Stimulated activated CD4-positive, alpha-beta T cell treated with anti-CD3 and anti-CD28 coated beads, Interleukin-1b, Interleukin-23, amount 100 ng/mL, for 48 hours (primary cell): ENCODE measurements at places on chromosomes 6 and 20.

DNA sequence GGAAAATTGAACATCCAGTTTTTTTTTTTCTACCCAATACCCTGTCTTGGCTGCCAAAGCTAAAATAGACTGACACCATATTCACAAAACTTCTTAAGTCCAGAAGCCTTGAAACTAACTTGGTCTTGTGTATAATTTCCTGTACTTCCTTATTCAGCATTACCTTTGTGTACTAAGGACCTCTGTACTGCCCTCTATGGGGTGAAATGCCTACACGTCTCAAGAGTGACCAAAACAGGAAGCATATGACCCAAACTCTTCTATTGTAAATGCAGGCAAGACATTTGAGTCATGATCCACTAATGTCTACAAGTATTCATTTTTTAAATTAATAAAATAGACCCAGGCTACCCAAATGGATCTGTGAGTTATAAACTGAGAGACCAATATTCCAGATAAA, 50.4 kb downstream of the HMGCLL1 start:
- no peak for DNase-seq

- DNase-seq, result no peak
Measured at GRCh38 chr6:75932067-75932466, 140.4 kb downstream of the IMPG1 start.

DNA sequence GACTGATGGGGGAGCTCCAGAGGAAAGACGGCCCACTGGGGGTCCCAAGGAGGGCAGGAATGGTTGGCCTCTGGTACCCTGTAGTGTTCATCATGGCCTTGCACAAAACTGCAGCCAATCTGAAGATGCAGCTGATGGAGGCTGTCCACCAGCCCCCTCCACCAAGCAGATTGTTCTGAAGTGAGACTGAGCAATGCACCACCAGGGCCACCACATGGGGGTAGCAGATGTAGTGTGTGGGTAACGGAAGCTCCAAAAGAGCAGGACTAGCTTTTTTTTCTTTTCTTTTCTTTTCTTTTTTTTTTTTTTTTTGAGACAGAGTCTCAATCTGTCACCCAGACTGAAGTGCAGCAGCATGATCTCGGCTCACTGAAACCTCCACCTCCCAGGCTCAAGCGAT, 181.0 kb upstream of the MYLIP start:
- DNase-seq, result no peak

GRCh38 chr6:39553029-39553428, 172.2 kb downstream of the KIF6 start:
- DNase-seq, result no peak

GRCh38 chr6:127345521-127345920, 2.1 kb upstream of the ECHDC1 start:
- no peak for DNase-seq

DNA sequence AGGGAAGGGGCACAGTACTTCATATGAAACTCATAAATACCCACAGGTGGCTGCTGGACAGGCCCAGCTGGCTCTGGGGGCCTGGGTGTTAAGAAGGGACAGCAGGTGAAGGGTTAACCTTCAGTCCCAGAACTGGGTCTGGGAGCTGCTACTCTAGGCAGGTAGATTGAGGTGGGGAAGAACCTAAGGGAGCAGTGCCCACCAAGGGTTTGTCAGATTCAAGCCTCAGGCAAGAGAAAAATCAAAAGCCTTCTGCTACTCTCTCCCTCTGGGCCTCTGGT, 5.6 kb downstream of the RPL10A start:
- DNase-seq, result no peak

DNA sequence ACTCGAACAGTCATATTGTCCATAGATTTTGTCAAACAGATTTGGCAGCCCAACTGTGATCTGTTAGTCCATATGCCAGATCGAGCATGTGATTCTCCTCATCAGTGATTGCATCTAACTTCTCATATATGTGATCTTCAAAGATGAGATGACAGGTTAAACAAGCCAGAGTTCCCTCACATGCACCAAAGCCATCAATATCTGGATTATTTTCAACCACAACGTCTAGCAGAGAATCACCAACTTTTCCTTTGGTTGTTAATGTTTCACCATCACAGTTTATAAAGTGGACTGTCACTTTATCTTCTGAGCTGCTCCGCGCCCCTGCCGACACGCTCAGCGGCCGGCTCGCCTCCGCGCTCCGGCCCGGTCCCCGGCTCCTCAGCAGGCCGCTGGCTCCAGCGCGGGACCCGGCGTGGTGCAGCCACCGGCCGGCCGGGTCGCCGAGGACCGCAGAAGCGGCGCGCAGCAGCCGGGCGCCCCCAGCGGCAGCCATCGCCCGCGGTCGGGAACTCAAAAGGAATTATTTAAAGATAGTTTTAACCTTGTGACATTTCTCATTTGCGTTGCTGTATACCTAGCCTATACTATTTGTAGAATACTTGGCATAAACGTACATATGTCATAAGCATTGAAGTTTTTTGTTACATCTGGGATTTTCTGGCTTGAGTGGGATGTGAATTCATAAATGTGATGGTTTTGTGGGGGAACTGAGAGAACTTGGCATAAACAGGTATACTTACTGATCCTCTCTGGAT, 40.1 kb upstream of the DYNLRB1 start:
- peak; percentile 9 for DNase-seq

DNA sequence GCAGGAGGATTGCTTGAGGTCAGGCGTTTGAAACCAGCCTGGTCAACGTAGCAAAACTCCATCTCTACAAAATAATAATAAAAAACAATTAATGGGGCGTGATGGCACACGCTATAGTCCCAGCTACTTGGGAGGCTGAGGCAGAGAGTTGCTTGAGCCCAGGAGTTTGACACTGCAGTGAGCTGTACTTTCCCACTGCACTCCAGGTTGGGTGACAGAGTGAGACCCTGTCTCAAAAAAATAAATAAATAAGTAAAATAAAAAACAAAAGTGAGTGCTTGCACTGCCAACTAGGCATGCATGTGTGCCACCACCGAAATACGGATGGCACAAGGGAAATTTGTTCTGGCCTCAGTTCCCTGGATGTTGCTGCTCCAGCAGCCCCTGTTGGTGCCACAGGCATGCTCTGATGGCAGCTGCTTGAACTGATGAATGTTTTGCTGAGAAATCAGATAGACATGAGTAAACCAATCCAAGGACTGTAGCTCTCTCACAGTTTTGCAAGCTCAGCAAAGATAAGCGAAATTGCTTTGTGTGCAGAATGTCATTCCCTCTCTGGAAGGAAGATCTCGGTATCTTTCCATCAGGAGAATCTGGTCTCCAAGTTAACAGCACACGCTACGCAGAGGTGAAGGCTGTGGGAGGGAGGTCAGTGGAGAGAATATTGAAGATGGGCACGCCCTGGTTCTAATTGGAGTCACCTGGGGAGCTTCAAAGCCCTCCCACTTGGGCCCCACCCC, 188.0 kb upstream of the SLC24A3 start:
- no peak for DNase-seq

GRCh38 chr6:158460602-158461169, 99.2 kb upstream of the TMEM181 start:
- DNase-seq, result no peak

- no peak for DNase-seq
Measured at GRCh38 chr6:90401933-90402830, 105.5 kb upstream of the BACH2 start.

DNA sequence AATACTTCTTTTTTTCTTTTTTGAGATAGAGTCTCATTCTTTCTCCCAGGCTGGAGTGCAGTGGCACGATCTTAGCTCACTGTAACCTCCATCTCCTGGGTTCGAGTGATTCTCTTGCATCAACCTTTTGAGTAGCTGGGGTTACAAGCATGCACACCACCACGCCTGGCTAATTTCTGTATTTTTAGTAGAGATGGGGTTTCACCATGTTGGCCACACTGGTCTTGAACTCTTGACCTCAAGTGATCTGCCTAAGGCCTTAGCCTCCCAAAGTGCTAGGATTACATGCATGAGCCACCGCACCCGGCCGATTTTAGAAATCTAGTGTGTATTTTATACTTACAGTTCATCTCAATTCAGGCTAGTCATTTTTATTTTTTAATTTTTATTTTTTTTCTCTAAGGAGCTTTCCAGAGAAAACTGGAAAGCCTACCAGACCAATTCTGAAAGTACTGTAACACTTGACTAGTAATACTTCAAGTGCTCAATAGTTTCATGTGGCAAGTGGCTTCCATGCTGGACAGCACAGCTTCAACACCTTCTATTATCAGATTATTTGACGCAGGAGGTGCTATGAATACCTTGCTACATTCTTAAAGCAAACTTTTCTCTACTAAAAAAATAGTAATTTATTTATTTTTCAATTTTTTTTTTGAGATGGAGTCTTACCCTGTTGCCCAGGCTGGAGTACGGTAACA, 25.0 kb downstream of the POLR1C start:
- no peak for DNase-seq

GRCh38 chr20:17663486-17663885, 18.6 kb downstream of the RRBP1 start:
- DNase-seq, result no peak

DNA sequence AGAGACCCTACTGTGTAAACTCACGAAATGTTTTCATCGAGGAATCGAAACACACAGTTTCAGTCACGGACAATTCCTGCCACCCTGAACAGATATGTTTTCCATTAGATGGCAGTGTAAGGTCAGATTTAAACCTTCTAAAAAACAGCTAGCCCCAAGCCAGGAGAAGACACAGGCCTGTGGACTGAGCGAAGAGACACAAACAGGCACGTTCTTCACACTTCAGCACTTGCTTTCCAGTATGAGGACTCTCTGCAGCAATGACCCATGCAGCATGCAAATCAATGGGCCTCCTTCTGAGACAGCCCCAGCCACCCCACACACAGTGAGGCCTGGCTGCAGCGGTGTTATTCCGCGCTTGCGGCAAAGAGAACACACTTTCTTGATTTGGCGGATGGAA, 31.9 kb downstream of the HUS1B start:
- DNase-seq, result no peak

GRCh38 chr6:18545726-18546125, 158.6 kb downstream of the RNF144B start:
- no peak for DNase-seq

DNA sequence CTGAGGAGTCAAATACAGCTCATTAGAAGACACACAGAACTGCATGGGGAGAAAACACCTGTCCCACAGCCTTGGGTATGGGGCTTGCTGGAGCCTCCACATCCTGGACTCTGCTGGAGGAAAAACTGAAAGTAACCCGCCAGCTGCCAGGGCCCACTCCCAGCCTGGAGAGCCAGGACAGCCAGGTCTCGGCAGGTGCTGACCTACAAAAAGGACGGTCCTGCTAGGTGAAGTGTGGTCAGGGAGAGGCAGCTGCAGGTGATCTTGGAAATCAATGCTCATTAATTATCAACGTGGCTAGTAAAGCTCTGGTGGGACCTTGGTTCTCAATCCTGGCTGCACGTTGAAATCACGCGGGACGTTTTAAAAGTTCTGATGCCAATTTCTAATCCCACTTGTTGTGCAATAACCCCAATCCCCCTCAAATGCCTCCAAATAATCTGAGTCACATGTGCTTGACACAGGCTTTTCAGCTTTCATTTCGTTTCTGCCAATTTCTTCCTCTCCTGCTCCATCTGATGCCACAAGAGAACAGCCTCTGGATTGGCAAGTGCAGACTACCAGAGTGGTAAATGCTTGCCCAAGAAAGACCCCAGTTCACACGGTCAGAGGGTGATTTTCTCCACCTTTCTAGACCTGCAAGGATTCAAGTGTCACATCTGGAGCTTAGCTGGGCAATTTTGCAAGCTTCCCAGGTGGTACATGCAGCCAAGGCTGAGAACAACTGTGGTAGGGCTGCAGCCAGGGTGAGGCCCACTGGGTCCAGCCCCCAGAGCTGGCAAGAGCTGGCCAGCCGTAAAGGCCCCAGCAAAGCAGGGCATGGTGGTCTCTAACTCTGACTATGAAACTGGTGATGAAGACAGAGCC, 252.3 kb upstream of the QKI start:
- no peak for DNase-seq

- DNase-seq, result no peak
Measured at GRCh38 chr6:8539453-8539852, 104.1 kb upstream of the SLC35B3 start.

- no peak for DNase-seq
Measured at GRCh38 chr6:166046226-166046625, 121.4 kb downstream of the TBXT start.

- DNase-seq, result peak; percentile 26
Measured at GRCh38 chr6:7086488-7086887, 21.3 kb upstream of the RREB1 start.

DNA sequence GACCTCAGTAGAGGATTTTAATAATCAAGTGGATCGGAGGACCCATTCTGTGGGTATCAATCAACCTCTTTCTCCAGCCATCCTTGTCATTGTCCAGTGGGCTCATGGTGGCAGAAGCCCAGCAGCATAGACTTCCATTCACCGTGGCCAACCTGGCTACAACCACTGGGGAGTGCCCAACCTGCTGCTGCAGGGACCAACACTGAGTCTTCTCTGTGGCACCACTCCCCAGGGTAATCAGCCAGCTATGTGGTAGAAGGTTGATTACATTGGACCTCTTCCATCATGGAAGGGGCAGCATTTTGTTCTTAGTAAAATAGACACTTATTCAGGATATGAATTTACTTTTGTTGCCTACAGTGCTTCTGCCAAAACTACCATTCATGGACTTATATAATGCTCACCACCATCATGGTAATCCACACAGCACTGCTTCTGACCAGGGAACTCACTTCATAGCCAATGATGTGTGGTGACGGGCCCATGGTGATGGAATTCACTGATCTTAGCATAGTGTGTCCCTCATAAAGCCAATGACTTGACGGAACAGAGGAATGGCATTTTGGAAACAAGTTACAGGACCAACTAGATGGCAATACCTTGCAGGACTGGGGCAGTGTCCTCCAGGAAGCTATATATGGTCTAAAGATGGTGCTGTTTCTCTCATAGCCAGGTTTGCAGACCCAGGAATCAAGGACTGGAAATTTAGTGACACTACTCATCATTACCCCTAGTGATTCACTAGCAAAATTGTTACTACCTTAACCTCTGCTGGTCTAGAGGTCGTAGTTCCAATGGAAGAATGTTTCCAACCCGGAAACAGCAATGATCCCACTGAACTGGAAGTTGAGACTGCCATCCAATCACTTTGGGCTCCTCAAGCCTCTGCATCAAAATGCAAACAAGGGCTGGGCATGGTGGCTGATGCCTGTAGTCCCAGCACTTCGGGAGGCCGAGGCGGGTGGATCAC, 7.6 kb downstream of the CD24 start:
- no peak for DNase-seq

DNA sequence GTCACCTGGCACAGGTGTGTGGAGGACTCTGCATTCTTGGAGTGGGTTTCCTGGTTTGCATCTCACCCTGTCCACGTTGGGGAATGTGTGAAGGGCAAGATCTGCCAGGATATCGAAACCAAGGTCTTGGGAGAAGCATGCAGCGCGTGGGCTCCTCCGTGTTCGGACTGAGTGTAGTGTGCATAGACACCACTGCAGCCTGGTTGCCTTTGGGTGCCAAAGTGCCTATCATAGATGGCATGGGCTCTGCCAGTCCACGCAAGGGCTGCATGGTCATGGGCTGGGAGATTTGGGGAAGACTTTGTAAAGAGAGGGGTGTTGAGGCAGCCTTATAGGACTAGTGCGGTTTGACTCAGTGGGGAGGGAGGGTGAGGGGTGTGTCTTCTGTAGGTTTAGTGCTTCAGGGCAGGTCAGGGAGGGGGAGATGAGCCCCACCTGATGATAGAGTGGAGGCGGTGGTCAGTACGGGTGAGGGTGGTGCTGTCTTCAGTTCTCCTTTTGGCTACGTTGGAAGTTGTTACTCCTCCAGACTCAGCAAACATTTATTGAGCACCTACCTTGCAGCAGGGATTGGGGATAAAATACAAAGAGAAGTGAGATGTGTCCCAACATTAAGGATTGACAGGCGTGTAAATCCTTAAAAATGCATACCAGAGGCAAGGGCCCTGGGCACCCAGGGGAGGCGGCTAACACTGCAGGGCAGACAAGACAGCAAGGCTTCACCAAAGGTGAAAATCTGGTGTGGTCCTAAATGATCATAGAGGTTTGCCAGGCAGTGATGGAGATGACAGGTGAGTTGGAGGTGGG, 28.3 kb downstream of the DUSP22 start:
- DNase-seq, result no peak
